ENCODE measurements at places on chromosomes 1 and 21.

GRCh38 chr21:41581592-41582228, 73.8 kb upstream of the TMPRSS2 start:
- DNase-seq = no peak

DNA sequence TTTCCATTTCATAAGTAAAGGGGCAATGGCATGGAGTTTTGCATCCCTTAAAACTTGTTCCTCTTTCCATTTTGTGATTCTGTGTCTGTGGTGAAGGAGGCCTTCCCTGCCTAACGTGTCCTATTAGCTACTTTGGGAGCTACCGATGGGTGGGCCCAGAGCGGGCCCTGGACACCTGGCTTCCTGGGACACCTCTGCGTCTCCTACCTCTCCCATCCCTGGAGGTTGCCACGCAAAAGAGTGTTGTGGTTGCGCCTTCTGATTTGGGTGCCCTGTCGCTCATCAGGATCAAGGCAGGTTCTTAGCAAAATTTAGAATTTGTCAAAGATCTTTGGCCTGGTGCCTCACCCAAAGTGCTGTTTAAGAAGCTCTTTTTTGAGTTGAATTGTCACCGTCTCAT, 116.4 kb upstream of the CACNA1E start:
- DNase-seq = no peak

- no peak for DNase-seq
Measured at GRCh38 chr1:69441496-69441895, 126.2 kb upstream of the LRRC7 start.

GRCh38 chr1:26684763-26685508, 10.9 kb upstream of the ARID1A start:
- no peak for DNase-seq

All from stimulated activated CD8-positive, alpha-beta memory T cell treated with anti-CD3 and anti-CD28 coated beads, Interleukin-7, amount 100 ng/mL, for 24 hours (primary cell).